ENCODE measurements at places on chromosomes 7 and 10.

GRCh38 chr7:339062-339342 lies 49.0 kb downstream of the FOXL3 start:
- no peak for DNase-seq

- no peak for DNase-seq
These were observed 134.1 kb downstream of the LRMDA start for GRCh38 chr10:75565286-75566251.

DNA sequence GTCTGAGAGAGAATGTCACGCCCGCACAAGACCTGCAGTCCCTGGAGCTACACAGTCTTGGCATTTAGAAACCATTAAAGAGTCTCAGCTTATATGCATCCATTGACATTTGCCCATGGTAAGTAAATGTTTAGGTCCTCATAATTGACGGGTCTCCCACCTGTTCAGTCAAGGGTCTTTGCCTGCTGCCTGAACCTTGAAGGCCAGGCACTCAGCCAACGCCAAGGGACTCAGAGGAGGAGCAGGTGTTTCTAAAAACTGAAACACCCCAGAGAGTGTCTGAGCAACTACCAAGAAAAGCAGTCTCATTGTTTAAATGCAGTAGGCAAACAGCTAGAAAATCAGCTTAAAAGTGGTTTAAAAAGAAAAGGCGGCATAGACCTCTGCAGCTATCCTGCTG lies 264.7 kb upstream of the AKR1E2 start:
- no peak for DNase-seq

- no peak for DNase-seq
These were observed 36.1 kb downstream of the AGMO start for GRCh38 chr7:15525652-15526263.

GRCh38 chr10:123158682-123159081 lies 4.5 kb downstream of the BUB3 start:
- no peak for DNase-seq

- DNase-seq, result no peak
These were observed 170.0 kb downstream of the PRKCQ start for GRCh38 chr10:6409971-6410643.

GRCh38 chr7:123682690-123683089 lies 27.0 kb downstream of the LMOD2 start:
- peak; percentile 25 for DNase-seq

DNA sequence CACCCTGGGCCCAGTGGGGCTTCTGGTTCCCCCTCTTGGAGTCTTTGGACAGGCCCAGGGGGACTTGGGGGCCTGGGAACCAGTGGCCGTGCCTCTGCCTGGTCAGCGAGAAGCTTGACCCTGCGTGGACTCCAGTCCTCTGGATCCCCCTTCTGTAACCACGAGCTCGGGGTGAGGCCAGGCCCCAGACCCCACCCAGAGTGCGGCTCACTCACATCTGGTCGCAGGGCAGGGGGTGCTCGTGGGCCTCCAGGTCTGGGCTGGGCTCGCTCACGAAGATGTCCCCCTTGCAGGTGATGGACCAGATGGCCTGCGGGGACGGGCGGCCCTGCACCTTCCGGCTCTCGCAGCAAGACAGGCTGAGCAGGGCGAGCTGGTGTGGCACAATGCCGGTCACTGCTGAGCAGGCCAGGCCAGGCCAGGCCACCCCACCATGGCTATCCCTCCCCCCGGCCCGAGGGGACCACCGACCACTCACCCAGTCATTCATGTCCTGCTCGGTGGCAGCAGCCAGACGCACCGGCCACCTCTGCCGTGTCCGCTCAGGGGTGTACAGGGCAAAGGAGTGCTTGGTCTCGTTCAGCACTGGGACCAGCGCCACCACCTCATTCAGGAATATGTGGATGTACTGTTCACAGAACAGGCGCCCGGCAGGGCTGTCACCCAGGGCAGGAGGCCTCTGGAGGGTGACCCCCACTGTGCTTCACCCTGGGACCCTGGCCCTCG lies 19.7 kb downstream of the BHLHA15 start:
- no peak for DNase-seq
